ENCODE measurements at places on chromosomes 7 and 10. TPM values are rescaled to one million over a fixed set of nuclear protein-coding genes. Genes with fewer than 3 reads are reported as not detected.

DNA sequence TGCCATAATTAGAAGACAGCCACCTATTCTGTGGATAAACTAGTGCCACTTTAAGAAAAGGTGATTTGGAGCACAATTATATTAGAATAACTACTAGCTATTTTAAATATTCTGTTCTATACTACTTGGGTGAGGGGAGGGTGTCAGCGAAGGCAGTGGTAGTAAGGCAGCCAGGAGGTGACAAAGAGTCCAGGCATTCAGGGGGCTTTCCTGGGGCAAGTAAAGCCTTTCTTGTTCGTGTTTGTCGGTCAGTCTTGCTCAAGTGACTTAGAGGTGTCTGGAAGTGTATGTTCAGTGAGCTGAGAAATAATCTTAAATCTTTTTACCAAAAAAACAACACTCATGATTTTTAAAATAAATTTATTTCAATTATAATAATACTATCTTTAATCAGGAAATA is 34.4 kb downstream of the ADD3 start:
- no peaks in the 10 kb centered on the region for H3K36me3 ChIP-seq
- no peak for DNase-seq
- H3K27ac ChIP-seq, result no peak overlapping the region
- H3K4me3 ChIP-seq, result no peak overlapping the region
- peaks cover 3% of the 10 kb centered on the region for H3K4me1 ChIP-seq

DNA sequence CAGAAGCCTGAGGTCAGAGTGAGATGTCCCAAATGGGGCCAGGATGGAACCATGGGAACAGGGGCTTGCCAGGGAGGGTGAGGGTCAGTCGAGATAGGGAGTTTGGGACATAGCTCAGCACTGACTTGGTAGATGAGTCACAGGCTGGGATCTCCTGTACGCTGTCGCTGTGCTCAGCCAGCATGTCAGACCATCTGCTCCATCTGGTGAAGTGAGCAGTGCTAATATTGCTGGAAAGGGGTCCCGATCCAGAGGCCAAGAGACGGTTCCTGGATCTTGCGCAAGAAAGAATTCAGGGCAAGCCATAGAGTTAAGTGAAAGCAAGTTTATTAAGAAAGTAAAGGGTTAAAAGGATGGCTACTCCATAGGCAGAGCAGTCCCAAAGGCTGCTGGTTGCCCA is 505.6 kb downstream of the GALNT17 start:
- no peaks in the 10 kb centered on the region for H3K36me3 ChIP-seq
- H3K4me3 ChIP-seq, result no peak overlapping the region
- no peak overlapping the region for H3K27ac ChIP-seq

DNA sequence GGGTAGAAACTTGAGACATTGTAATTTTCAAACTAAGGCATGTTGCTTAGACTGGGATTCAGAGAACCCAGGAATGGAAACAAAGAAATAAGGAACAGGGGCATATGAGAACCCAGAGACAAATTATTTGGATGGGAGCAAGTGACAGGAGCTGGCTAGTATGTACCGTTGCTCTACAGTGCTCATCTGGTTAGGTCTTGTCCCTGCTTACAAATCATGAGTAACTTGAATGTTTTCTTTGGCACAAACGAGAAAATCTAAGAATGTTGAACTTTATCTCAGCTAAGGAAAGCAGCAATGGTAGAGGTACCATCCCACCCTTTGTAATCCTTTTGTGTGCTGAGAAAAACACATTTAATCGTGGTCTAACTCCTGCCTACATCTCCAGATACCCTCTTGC is 116.0 kb upstream of the IMMP2L start:
- DNase-seq, result no peak
- H3K27ac ChIP-seq, result no peak overlapping the region
- H3K4me3 ChIP-seq, result no peak overlapping the region

GRCh38 chr10:127215866-127216265 is 19.5 kb upstream of the INSYN2A start:
- no peaks in the 10 kb centered on the region for H3K4me1 ChIP-seq
- H3K27me3 ChIP-seq, result no peaks in the 10 kb centered on the region
- H3K27ac ChIP-seq, result no peak overlapping the region
- no peak overlapping the region for H3K4me3 ChIP-seq
- no peak for DNase-seq
- no peaks in the 10 kb centered on the region for H3K36me3 ChIP-seq

- no peak for DNase-seq
- H3K4me1 ChIP-seq, result no peaks in the 10 kb centered on the region
- no peak overlapping the region for H3K27ac ChIP-seq
- H3K27me3 ChIP-seq, result no peaks in the 10 kb centered on the region
- no peaks in the 10 kb centered on the region for H3K36me3 ChIP-seq
Measured at GRCh38 chr7:104931181-104931781, 82.7 kb upstream of the KMT2E start.

- H3K27ac ChIP-seq, result peak overlapping the region; percentile 81
- no peak for DNase-seq
- H3K4me1 ChIP-seq, result peaks cover 82% of the 10 kb centered on the region
- peak overlapping the region; percentile 76 for H3K4me3 ChIP-seq
Measured at GRCh38 chr10:71770789-71771188, 2.5 kb downstream of the VSIR start.

INMT gene
- 32.0 TPM for total RNA-seq

PRSS37 gene
- not detected for total RNA-seq
